GM23338 (cell line): ENCODE measurements at places on chromosomes 3 and 15. TPM values are rescaled to one million over a fixed set of nuclear protein-coding genes. Genes with fewer than 3 reads are reported as not detected.
A peak's percentile ranks its signal among the peaks of the same experiment; 100 is the strongest.

GRCh38 chr15:68816795-68817303 lies 3.8 kb downstream of the ANP32A start:
- no peak for DNase-seq

DNA sequence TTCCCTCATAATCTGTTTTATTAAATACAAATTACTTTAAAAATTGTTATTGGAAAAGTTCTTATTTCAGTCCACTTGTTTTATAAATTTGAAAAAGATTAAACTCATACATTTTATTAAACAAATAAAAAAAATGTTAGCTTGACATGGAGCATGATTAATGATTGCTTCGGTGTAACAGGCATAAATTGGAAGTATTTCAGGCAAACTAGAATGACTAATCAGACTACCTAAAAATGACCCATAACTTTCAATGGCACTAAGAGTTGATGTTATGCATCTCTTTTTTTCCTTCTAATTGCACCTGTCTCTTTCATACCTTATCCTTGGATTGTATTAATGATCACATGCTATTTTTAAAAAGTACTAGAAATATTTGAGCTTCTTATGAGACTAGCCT lies 343.3 kb downstream of the ZNF385D start:
- DNase-seq: no peak

DNA sequence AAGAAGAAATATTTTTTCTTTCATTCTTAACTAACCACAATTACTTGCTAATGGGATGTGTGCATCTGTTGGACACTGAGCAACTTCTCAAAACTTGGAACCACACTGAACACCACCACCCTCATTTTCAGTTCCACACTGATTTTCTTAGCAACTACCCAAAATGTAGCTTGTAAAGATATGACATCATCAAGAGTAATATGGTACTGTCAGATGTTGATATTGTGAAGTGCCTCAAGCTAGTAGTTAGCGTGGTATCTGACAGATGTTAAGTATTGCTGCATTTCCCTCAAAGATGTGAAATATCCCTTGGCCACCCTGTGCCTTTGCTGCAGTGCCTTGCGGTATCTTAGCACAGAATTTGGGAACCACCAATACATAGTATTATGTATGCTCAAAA lies 9.3 kb downstream of the RFTN1 start:
- no peak for DNase-seq

GRCh38 chr3:87461443-87461842 lies 185.1 kb upstream of the POU1F1 start:
- no peak for DNase-seq

DNA sequence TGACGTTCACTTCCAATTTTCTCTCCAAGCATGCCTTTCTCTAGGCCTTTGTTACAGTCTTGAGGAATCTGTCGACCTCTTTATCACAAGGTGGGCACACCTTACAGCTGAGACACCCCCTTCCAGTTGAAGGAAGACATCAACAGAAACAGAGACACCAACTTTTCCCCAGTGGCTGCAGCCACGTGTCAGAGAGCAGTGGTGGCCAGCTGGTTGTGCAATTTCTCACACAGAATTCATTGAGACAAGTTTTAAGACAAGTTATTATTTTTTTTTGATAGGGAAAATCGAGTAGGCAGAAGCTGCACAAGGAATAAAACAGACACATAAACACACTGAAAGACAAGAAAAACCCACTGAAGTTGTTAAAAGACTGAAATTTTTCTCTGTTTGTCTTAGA lies 436.7 kb upstream of the MDFIC2 start:
- DNase-seq: no peak

DNA sequence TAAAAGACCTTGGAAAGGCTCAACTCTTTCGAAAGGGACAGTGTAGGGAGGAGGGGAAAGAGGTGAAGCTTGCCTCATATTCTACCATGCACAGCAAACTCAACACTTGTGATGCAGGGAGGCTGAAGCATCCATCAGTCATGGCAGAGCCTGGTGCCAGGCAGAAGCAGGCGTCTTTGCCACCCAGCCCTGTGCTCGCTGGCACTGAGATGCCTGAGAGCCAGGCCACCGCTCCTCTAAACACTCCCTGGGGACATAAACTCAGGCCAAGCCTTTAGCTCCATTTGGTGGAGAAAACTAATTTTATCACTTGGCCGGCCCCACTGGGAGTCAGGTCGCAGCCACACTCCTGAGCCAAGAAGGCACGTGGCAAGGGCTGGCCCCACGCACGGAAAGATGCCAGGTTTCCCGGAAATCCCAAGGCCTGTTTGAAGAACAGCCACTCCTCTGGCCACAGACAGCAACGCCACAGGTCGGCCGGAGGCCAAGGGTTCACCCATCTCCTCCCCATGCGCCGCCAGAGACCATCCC lies 30.7 kb downstream of the XXYLT1 start:
- no peak for DNase-seq

GRCh38 chr3:195699388-195699771 lies 21.4 kb upstream of the MUC20 start:
- DNase-seq: no peak

- DNase-seq: no peak
Observed at GRCh38 chr3:15470849-15471248, 43.5 kb downstream of the EAF1 start.

DNA sequence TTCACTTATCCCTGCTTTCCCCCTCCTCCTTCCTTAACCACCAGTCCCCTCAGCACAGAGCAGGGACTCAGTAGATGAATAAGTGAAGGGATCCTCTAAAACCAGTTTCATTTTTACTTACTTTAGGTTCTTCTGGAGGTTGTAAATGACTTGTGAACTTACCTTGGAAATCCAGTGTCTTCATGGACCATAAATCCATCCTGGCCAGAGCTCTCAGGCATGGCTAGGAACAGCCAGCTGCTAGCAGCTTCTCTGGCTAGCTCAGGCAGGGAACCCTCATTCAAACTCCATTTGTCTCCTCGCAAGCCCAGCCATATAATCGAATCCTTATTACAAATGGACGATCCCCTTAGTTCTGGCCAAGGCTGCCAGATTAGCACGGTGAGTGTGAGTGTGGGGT lies 78.5 kb downstream of the LRTM1 start:
- DNase-seq: no peak

DNA sequence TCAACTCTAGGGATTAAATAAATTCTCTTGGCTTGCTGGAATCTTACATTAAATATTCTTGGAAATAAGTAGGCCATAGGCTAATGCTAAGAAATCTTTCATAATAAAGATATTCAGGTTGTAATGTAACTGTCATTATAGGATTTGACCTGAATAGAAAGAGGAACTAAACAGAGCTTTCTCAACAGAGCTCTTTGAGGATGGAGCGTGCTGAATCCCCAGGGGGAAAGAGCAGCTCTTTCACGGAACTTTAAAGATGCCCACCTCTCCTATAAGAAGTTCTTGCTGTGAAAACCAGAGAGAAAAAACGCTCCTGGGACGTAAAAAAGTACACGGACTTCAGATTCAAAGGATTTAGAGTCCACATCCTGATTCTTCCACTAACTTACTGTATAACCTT lies 77.9 kb downstream of the NTRK3 start:
- no peak for DNase-seq

GRCh38 chr3:120909602-120909878 lies 1.5 kb downstream of the STXBP5L start:
- peak; percentile 51 for DNase-seq

GRCh38 chr3:87446849-87447387 lies 170.5 kb upstream of the POU1F1 start:
- DNase-seq: peak; percentile 47

- DNase-seq: peak; percentile 76
Observed at GRCh38 chr3:23202203-23202920, 765 bp upstream of the UBE2E2 start.

- peak; percentile 84 for DNase-seq
Observed at GRCh38 chr3:10703875-10704274, 112.2 kb upstream of the SLC6A11 start.

DNA sequence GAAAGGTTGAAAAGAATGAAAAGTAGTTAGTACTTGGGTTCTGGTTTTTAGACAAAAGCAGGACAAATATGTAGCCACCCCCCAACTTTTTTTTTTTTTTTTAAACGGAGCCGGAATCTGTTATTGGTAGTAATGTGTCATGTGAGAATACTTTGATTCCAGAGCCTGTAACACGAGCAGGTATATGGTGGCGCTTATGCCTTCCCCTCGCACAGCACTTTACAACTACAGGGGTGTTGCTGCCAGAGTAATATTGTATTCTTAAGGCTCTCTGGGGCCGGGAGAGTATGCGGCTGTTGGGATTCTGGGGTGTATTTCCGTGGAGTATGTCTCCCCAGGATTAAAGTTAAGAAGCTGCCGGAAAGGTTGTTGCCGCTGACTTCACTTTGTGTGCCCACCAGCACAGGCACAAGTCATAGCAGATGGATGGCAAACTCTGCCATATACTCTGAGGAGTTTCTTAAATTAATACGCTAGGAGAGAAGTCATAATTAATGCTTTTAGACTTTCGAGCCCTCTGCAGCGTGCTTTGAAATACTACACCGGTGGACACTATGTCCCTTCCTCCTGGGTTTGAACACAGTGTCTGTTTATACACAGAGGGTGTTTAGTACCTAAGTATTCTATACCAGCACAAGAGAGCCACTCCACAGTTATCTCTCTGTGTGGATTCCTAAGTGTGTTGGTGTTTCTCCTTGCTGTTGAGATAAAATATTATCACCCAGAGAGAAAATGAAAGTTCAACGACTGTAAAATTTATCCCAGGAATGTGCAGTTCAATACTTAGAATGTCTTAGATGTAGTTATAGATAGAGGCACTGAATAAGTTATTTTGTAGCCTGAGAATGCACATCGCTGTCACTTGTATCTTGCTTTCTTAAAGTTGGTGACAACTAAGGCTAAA lies 1.4 kb downstream of the MBNL1 start:
- peak; percentile 30 for DNase-seq

GRCh38 chr3:55296030-55296429 lies 191.1 kb downstream of the WNT5A start:
- no peak for DNase-seq

GRCh38 chr3:167882057-167882667 lies 146.6 kb downstream of the SERPINI1 start:
- DNase-seq: peak; percentile 71

DNA sequence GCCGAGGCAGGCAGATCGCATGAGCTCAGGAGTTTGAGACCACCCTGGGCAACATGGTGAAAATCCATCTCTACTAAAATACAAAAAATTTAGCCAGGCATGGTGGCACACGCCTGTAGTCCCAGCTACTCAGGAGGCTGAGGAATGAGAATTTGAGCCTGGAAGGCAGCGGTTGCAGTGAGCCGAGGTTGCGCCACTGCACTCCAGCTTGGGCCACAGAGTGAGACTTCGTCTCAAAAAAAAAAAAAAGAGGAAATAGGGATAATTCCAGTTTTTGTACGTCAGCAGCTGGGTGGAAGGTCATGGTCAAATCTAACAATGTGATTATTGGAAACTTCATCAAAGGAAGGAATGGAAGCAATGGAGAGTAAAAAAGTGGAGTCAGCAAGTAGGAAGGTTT lies 3.1 kb downstream of the CMC1 start:
- DNase-seq: no peak

DNA sequence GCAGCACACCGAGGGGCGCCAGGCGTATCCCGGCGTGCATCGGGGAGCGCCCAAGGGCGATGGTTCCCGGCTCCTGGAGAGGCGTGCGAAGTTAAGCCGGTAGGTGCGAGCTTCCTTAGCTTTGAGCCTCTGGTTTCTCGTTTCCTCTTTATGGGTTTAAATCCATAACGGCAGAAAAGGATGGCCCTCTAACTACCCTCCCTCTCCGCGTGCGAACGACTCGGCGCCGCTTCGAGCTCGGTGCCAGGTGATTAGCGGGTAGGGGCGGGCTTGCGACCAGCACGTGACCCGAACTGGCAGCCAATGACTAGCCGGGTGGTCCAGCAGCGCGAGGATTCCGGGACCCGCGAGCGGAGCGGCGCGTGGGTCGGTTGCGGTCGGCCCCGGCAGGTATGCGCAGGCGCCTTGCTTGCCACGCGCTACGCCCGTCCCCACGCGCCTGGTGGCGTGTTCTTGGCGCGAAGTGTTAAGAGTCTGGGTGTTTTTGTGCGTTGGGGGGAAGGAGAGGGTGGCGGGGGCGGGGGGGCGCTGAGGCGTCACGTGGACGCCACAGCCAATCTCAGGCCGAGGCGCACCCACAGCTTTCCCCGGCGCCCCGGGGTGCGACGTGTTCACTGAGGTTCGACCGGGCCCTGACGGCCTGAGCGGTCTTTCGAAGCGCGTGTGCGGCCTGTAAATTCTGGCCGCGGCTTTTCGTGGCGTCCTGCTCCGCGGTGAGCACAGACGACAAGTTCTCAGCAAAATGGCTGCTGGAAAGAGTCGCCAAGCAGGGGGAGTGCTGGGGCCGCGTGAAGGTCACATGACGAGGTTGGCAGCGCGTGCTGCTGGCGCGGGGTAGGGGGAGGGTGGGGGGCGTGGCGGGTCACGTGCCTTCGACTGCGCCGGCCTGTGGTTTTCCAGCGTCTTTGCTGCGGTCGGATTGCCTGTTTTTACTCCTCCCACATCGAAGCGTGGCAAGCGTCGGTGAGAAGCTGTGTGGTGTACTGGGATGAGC lies 38.7 kb upstream of the MGA start:
- DNase-seq: peak; percentile 92

- no peak for DNase-seq
Observed at GRCh38 chr3:118587037-118587741, 447.5 kb downstream of the IGSF11 start.

DNA sequence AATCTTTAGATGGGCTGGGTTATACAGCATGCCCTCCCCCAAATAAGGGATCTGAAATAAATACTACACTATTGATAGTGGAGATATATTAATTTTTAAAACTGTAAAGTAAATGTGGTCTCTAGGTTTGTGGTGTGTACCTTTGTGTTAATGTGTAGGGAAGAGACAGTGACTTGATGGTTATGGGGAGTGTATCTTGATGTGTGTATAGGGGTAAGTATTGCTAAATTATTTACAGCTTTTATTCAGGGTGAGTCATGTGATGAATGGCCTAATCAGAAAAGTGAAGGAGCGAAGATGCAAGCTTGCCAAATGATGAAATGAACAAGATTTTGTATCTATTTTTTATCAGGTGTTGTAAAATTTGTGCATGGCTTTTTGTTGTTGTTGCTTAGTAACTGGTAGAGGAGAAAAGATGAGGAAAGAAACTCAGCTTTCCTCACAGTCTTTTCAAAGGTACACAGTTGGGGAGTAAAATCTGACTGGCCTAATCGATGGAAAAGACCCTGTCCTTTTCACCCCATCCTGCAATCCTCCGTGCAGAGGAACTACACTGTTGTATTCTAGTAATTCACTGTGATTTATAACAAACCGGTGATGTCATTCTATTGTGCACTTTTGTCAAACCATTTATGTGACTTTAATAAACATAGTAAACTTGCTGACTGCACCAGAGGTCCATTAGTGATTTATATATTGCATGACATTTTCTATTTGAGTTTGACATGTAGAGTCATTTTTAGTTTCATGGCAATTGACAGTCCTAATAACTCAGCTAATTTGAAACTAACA lies 17.7 kb downstream of the FEM1B start:
- no peak for DNase-seq

The AHSG gene
- total RNA-seq: 0.10 TPM in 1 of 2 replicates, not detected in the other

The ROBO1 gene
- 63.8 and 78.3 TPM in 2 replicates for total RNA-seq

The ALDH1A3 gene
- 19.8 and 27.9 TPM in 2 replicates for total RNA-seq

The CYP19A1 gene
- not detected in 2 replicates for total RNA-seq

The PCLAF gene
- 48.9 and 52.7 TPM in 2 replicates for total RNA-seq

The DNAJB8 gene
- total RNA-seq: not detected in 2 replicates

The TF gene
- 0.76 and 2.9 TPM in 2 replicates for total RNA-seq

The A4GNT gene
- total RNA-seq: not detected in 2 replicates

The RAB43 gene
- 32.5 and 37.0 TPM in 2 replicates for total RNA-seq

The MORC1 gene
- not detected in 2 replicates for total RNA-seq

The DISP2 gene
- 1.0 and 1.3 TPM in 2 replicates for total RNA-seq

The MLF1 gene
- 36.6 and 40.3 TPM in 2 replicates for total RNA-seq
